ENCODE measurements at places on chromosomes 12 and 14. TPM values are rescaled to one million over a fixed set of nuclear protein-coding genes. Genes with fewer than 3 reads are reported as not detected.
A peak's percentile ranks its signal among the peaks of the same experiment; 100 is the strongest.

TSPAN9 gene
- total RNA-seq, result 1.3 TPM

- DNase-seq, result peak; percentile 13
Measured at GRCh38 chr12:6699989-6700645, 498 bp downstream of the PIANP start.

- DNase-seq, result peak; percentile 24
Measured at GRCh38 chr14:96362071-96362964, 823 bp downstream of the ATG2B start.

- DNase-seq, result no peak
Measured at GRCh38 chr14:92263681-92264080, 59.3 kb upstream of the SLC24A4 start.

ENTPD5 gene
- total RNA-seq, result 7.1 TPM

GRCh38 chr14:33070475-33070874 lies 131.8 kb downstream of the NPAS3 start:
- DNase-seq, result no peak

- DNase-seq, result no peak
Measured at GRCh38 chr12:127509066-127509778, 757.7 kb upstream of the TMEM132C start.

GRCh38 chr14:75418850-75419768 lies 8.7 kb upstream of the JDP2 start:
- no peak for DNase-seq

ZNF641 gene
- total RNA-seq, result 19.8 TPM

FIGNL2 gene
- total RNA-seq, result 1.2 TPM

GRCh38 chr12:94049718-94050117 lies 98.7 kb upstream of the PLXNC1 start:
- DNase-seq, result no peak

- no peak for DNase-seq
Measured at GRCh38 chr12:570921-571794, 92.1 kb downstream of the NINJ2 start.

DNA sequence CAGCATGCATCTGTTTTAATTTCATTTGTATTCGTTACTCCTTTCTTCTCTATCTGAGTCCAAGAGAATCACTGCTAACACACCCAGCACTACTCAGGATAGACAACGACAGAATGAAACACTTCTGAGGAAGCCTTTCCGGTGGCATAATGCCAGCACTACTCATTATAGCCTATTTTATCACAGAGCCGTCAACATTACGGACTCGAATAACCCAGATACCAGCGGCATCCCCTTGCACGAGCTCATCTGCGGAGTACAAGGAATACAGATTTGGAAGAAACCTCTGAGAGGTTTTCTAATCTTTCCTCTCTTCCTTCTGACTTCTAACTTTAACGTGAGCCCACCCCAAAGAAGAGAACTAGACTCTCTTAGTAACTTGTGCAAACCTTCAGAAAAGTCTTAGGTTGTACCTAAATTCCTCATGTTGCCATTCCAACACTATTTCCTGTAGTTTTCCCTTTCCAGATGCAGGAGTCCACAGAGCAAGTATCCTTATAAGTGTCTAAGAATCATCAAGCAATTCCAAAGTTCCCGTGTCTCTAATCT lies 248.1 kb downstream of the APAF1 start:
- DNase-seq, result no peak

DNA sequence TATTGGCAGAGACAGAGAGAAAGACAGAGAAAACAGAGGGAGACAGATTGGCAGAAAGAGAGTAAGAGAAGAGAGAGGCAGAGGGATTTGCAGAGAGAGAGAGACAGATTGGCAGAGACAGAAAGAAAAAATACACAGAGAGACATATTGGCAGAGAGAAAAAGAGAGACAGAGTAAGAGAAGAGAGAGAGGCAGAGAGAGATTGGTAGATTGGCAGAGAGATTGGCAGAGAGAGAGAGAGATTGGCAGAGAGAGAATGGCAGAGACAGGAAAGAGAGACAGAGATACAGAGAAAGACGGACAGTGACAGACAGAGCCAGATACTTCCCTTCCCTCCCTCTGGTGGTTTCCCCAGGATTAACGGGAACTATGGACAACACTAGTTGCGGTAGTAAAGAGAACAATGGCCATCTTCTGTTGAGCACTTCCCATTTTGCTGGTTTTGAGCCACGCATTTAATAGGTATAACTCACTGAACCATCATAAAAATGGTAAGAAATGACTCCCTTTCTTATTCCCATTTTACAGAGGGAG lies 2.6 kb upstream of the NOS1 start:
- no peak for DNase-seq

DNA sequence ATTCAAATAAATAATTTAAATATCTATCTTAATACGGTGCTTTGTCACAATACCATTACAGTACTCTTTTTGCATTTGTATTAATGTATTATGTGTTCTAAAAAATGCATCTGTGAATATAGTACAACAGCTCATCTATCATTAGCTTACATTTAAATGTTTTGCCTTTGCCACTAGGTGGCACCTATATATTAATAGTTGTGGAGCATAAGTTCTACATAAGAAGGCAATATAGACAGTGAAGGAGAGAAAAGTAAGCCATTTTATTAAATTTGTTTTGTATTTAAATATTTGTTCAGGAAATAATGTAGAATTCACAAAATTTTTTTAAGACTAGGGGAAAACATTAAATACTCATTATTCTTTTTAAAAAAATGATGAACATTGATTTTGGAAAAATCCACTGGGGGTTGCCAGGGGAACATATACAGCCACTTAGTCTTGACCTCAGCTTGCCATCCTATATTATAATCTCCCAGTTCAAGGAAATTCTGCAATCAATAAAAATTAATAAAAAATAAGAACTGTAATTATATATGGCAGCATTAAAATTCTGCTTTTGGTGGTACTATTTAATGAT lies 9.8 kb downstream of the CCER1 start:
- no peak for DNase-seq

DNA sequence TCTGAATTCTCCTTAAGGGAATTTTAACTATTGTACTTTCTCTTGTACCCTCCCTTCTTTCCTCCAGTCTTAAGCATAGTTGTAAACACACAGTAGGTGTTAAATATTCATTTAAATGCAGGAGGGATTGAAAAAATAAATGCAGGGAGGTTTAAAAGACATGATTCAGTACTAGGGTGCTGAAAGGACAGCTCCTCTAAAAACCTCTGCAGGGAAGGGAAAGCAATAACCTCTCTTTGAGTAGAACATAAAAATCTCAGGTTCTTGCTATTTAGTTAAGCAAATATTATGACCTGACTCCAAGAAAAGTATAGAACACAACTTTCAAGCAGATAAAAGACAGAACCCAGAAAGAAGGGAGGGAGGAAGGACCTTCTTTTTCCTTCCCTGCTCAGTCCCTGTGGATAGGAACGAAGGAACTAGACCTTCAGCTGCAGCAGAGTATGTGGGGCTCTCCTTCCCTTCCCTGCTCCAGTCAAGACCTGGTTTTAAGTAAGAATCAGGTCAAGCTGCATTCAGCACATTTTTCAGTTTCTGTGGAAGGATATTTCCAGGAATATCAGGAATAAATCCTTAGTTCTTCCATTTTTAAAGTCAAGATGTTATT lies 4.7 kb downstream of the MAP3K9 start:
- DNase-seq, result no peak

GRCh38 chr12:4562034-4562657 lies at the start of gene DYRK4:
Gene DYRK4, plus strand, starts transcription at chr12:4562208. Its CDS starts 38 bp downstream, at chr12:4562246.
- no peak for DNase-seq

TRIM9 gene
- total RNA-seq, result 0.45 TPM

DNA sequence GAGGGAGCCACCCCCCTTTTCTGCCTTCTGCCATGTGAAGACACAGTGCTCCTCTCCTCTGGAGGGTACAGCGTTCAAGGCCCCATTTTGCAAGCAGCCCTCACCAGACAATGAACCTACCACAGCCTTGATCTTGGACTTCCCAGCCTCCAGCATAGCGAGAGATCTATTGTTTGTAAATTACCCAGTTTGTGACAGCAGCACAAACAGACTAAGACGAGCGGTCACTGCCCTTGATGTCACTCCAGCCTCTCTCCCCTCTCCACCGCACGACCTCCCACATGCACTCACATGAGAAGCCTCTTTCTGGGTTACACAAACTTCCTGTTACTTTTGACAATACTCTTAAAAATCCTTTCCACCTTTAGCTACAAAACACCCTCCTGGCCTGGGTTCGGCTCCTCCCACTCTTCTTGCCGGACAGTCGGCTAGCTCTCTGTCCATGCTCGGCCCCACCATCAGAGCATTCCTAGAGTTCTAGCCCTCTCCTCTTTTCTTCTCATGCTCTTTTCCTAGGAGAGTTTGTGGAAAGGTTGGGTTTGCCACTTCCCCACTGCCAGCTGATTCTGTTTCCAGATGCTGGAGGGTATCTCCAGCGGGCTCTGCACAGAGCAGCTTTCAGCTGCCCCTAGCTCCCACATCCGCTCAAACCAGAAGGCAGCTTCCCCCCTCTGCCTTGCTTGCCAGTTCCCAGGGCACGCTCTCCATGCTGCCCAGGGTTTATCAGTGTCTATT lies 124.3 kb downstream of the FOXN3 start:
- no peak for DNase-seq

DNA sequence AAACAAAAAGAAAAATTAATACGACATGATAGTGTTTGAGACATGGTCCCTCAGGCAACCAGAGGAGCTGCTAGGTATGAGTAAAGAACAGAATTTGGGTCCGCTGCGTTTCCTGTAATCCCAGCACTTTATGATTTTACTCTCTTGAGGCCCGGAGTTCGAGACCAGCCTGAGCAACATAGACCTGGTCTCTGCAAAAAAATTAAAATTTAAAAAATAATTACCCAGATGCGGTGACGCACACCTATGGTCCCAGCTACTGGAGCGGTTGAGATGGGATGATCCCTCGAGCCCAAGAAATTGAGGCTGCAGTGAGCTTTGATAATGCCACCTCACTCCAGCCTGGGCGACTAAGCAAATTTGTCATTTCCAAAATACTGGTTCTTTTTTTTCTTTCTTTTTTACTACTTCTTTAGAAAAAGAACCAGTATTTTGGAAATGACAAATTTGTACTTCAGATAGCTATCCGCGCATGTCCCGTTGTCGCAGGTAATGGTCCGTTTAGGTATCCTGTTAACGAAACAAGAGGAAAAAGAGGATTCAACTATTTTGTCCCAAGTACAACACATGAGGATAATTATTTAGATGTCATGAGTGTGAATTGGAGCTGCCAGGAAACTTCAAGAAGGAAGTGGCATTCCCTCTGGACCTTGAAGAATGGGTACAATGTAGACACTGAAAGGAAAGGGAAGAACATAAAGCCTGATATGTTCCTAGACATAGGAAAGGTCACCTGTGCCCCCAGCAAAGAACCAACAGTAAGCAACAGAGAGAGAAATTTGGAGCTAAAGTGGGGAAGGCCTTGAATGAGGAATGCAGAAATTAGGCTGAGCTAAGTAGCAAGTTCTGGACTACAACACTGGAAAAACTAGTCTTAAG lies 1.2 kb upstream of the HECTD1 start:
- DNase-seq, result no peak

KRT8 gene
- 0.63 TPM for total RNA-seq

SERPINA4 gene
- not detected for total RNA-seq

PLD4 gene
- 2.1 TPM for total RNA-seq

CCDC175 gene
- total RNA-seq, result not detected

DNA sequence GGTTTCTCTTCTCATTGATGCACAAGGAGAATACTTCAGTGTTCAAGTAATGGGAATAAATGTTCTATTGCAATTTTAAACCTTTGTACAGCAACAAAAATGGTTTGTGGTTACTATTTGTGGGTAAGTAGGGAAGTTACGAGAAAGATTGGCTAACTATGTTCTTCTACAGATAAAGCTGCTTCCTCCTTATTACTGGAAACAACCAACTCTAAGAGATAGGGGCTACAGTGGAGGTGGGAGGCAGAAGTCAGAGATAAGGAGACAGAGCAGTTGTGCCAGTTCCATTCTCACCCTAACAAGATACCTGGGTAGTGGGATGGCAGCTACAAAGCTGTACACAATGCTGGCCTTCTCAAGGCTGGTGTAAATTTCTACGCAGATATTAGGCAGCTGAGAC lies 16.2 kb downstream of the NOXRED1 start:
- no peak for DNase-seq

DNA sequence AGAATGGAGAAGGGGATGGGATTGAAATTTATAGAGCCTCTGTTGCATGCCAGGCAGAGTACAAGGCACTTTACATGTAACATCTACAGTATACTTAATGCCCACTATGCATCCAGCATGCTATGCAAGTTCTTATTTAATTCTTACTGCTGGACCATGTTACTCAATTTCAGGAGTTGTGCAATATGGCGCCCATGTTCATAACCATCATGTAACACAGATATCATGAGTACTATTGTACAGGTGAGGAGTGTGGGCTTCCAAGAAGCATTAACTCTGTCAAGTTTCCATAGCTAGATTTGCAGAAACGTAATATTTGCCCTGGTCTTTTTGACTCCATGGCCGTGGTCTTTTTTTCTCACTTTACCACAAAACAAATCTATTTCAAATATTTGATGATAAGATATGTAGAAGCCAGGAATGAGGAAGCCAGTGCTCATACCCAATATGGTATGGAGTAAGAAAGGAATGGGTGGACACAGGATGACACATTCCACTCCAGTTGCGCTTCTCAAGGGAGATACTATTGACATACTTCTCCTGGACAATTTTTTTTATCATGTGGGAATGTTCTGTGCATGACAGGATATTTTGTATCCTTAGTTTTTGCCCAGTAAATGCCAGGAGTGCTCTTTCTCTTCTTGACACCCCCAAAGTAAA lies 191.8 kb downstream of the C12orf75 start:
- DNase-seq, result no peak

TAS2R43 gene
- 2.3 TPM for total RNA-seq

- no peak for DNase-seq
Measured at GRCh38 chr14:94644102-94644535, 31.9 kb downstream of the SERPINA3 start.

RAD52 gene
- total RNA-seq, result 8.1 TPM

DNA sequence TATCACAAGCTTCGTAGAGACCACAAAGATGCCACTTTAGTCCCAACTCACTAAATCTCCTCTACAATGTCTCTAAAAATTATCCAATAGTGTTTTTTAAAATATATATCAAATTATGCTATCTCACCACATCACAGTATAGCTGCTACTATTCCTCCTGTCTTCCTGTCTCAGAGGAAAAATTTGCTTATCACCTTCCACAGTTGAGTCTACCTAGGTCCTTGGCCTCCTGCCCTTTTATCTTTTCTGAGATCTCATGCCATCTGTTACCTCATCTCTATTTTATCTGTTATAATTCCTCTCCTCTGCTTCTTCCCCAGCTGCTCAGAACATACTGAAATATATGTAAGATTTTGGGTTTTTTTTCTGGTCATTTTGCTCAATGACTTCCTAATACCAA lies 568.2 kb downstream of the DIO2 start:
- DNase-seq, result no peak

TMEM52B gene
- total RNA-seq, result not detected

GRCh38 chr14:92154283-92154942 lies 32.6 kb downstream of the CPSF2 start:
- no peak for DNase-seq

DNA sequence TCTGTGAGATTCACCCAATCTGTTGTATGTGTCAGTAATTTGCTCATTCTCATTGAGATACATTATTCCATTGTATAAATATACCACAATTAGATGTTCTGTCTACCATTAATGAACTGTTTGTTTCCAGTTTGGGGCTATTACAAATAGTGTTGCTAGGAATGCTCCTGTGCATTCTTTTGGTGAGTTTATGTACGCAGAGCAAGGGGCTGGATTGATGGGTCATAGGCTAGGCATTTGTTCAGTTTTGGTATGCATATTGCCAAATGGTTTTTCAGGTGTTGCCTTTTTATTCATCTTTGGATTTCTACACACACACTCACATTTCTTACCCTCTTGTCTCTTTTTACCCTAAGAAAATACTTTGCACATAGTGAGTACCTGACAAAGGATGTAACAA lies 93.4 kb downstream of the GPATCH2L start:
- DNase-seq, result no peak

- no peak for DNase-seq
Measured at GRCh38 chr12:79069009-79069408, 204.4 kb downstream of the SYT1 start.

TBK1 gene
- 7.2 TPM for total RNA-seq

All from CD4-positive, alpha-beta T cell (primary cell).